Right cardiac atrium (tissue), 5 donors: ENCODE measurements at places on chromosomes 4 and X.

GRCh38 chr4:88242144-88242543 is 42.2 kb downstream of the PPM1K start:
- DNase-seq, result no peak

GRCh38 chrX:29530501-29530900 is 684.9 kb upstream of the MAGEB2 start:
- DNase-seq, result no peak

DNA sequence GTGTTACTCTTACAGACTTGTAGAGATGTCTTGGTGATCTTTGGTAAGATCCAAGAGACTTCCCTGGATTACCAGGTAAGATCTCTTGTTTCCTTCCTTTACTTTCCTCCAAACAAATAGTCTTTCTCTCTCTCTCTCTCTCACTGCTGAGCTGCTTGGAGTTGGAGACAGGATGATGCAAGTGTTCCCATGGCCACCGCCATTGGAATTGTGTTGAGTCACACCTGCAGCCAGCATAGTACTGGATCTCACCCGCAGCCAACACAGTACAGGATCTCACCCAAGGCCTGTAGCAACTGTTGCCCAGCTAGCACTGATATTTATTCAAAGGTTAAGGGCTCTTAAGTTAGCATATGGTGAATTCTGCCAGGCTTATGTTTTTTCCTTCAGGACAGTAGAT is 1080.9 kb downstream of the FAT4 start:
- DNase-seq, result no peak

- peak; percentile 98 for DNase-seq
Observed at GRCh38 chr4:20700007-20700761, at the start of gene PACRGL. Gene PACRGL, plus strand, starts transcription at chr4:20700458. Its CDS starts 4,024 bp downstream, at chr4:20704482.

DNA sequence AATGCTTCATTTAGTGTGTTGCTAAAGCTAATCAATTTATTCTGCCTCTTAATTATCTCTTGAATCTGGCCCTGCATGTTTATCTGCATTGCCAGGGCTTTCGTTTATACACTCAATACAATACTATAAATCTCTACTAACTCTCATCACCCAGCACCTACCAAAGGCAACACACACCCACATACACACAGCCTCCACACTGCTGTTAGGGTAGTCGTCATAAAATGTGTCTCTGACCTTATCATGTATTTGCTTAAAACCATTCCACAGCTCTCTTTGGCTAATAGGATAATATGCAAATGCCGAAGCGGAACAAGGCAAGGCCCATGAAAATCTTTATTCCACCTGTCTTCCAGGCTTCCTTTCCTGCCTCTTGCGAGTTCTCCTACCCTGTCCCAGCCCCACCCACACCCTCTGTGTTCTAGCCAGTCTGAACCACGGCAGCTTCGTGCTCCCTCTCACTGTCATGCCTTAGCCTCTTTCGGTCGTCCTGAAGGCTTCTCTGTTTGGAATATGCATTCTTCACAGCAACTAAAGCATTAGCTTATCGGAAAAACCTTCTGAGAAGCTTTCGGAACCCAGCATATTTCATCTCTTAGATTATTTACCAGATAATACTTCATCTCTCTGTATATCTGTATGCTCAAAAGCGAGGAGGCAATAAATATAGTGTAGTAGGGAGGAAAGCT is 333.5 kb downstream of the TENM3 start:
- DNase-seq, result no peak

GRCh38 chrX:2561456-2561855 is 60.7 kb upstream of the DHRSX start:
- no peak for DNase-seq

DNA sequence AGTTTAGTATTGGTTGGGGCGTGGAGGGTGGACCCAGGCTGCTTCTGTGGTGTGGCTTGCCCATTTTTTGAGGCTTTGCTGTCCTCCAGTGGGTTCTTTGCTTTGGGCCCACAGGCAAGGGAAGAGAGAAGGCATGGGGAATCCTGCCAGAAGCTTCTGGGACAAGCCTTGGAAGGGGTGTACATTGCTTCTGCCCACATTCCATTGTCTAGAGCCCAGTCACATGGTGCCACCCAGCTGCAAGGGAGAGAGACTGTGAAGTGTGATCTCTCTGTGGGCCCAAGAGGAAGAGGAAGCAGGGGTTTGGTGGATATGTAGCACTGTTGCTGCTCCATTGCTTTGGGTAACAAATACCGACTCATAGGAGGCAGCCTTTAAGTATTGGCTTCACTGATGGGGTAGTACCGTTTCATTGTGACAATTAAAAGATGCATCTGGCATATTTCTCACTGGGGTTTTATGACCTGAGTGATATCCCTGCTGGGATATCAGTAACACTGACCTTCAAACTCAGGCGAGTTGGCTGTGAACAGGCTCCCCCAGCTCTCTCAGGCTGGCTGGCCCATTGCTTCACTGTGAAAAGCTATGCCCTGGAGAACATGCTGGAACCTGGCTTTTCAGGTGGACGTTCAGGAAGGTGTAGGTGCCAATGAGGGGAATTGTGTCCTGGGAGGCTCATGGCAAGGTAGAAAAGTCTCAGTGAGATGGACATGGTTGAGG is 85.9 kb downstream of the CLDN34 start:
- peak; percentile 29 for DNase-seq

GRCh38 chr4:168592676-168593075 is 95.8 kb downstream of the PALLD start:
- DNase-seq, result no peak

DNA sequence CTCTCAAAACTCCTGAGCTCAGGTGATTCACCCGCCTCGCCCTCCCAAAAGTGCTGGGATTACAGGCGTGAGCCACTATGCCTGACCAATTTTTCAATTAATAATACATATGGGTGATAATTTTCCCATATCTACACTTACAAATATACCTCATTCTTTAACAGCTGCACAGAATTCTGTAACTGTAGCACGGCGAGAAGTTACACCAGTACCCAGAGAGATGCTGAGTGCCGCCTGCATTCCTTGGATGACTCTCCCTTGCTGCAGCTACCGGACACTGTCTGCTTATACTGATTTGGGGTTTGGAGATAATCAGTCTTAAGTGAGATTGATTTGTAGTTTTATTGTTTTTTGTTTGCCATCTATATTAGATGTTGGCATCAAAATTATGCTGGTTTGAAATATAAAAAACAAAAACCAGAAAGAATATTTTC is 5.8 kb downstream of the TIFA start:
- DNase-seq, result no peak

DNA sequence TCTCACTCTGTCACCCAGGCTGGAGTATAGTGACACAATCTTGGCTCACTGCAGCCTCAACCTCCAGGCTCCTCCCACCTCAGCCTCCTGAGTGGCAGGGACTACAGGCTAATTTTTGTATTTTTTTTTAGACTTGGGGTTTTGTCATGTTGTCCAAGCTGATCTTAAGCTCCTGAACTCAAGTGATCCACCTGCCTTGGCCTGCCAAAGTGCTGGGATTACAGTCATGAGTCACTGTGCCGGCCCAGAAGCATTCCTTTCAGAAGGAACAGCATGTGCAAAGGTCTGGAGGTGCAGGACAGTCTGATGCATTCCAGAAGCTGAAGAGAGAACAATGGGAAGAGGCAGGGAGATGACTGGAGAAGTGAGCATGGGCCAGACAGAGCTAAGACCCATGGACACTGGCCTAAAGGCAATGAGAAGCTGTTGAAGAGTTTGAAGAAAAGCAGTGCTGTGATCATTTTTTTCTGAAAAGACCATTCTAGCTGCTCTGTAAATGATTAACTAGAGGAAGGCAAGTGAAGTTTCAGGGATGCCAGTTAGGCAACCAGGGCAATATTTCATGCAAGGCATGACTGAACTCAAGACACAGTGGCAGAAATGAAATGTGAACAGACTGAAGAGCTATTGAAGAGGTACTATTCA is 43.2 kb downstream of the MANBA start:
- no peak for DNase-seq

DNA sequence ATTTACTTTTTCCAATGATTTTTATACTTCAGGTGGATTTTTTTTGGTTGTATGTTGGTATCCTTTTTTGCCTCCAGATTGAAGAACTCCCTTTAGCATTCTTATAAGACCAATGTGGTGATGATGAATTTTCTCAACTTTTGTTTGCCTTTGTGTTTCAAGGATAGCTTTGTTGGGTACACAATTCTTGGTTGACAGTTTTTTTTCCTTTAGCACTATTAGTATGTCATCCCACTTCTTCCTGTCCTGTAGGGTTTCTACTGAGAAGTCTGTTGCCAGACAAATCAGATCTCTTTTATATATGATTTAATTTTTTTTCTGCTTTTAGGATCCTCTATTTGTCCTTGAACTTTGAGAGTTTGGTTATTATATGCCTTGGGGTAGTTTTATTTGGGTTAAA is 463.0 kb upstream of the GALNT7 start:
- no peak for DNase-seq

GRCh38 chr4:139777757-139778156 is 112.1 kb downstream of the MGST2 start:
- DNase-seq, result no peak

DNA sequence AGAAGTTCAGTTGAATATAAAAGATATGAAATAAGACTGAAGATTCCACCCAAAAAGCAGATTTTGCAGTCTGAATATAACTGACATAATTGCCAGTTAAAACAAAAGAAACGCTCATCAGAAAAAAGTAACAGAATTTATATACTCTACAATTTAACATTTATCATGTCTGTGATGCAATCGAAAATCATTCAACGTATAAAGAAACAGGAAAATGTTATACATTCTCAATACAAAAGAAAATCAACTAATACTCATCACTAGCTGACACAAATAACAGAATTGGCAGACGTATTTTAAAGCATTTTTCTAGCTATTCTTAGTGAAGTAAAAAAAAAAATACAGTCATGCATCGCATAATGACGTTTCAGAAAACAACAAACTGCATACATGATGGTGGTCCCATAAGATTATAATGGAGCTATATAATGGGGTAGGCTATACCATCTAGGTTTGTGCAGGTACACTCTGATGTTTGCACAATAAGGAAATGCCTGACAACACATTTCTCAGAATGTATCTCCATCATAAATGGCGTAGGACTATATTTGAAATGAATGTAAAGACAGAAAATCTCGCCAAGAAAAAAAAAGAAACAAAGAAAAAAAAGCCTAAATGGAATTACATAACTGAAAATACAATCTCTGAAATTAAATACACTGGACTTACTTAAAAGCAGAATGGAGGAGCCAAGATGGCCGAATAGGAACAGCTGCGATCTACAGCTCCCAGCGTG is 34.3 kb downstream of the OR13H1 start:
- DNase-seq, result no peak

DNA sequence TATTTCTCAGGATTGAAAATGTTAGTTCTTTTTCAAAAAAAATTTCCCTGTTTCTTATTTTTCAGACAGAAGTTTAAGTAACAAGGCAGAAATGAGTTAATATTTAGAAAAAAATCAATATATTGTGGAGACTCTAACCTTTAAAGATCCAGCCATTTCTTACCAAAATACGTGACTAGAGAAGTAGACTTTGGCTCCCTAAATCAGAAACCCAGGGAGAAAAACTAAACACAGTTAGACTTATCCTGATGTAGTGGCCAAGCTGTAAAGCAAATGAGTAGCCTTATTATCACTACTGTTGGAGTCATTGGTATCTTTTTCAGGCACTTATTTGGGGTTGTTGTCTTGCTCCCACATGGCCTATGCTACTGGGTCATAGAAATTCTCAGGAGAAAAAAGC is 1556.4 kb upstream of the ADGRL3 start:
- DNase-seq, result no peak

GRCh38 chr4:176032454-176032853 is 33.2 kb upstream of the WDR17 start:
- DNase-seq, result no peak

- no peak for DNase-seq
Observed at GRCh38 chr4:39687014-39687413, 10.9 kb upstream of the UBE2K start.

DNA sequence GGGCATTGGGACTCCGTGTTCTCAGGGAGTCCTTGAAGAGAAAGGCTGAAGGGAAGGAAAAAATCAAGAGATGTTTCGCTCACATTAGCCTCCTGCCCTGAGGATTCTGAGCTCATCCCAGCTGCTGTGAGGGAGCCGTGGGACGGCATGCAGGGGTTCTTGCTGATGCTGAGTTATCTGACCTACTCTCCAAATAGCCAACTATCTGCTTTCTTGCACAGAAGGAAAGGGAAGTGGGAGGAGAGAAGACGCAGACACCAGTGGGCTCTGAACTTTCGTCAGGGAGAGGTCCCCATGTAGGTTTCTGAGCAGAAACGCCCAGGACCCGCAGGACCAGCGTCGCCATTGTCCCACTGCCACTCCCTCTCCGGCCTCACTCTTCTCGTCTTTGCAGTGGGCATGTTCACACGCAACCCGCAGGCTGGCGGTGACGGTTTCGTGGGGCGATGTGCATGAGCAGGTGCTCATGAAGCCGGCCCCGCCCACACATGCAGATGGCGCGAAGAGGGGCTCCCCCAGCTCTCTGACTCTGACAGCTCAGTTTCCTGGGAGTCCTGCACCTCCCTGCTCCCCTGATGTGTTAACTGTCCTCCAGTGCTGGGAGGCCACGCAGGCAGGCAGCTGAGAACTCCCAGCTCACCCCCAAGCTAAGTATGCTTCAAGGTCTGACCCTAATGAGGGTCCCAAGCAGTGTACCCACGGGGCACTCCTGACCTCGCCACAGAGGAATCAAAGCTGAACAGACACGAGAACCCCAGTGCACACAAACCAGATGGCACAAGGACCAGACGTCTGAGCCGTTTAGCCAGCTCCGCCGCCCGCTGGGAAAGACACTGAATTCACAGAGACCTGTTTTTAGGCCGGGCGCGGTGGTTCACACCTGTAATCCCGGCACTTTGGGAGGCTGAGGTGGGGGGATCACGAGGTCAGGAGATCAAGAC is 13.6 kb upstream of the ABLIM2 start:
- no peak for DNase-seq

DNA sequence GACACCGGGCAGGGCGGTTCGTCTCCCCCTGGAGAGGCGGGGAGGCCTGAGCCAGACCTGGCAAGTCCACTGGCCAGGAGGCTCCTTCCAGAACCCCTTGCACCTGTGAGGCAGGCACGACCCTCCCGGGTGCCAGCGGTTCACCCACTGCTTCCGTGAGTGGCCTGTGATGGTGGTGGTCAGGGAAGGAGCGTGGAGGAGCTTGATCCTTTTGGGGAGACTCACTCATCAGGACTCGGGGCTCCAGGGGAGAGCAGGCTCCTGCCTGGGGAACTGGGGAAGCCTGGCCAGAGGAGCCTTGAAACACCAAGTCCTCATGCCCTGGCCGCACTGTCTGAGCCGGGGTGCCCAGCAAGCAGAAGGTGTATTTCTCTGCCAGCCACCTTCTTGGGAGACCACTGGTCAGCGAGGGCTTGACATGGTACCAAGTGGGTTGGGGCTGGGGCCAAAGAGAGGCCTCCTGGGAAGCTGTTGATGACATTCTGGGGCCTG is 860 bp downstream of the FAM50A start:
- no peak for DNase-seq

- DNase-seq, result no peak
Observed at GRCh38 chr4:161813889-161814288, 349.9 kb downstream of the FSTL5 start.

GRCh38 chr4:7464259-7464655 is 29.5 kb upstream of the PSAPL1 start:
- DNase-seq, result no peak

- no peak for DNase-seq
Observed at GRCh38 chr4:184810720-184811119, 15.0 kb downstream of the ACSL1 start.

- DNase-seq, result no peak
Observed at GRCh38 chrX:73766431-73766795, 203.4 kb downstream of the CHIC1 start.
